ENCODE measurements at places on chromosomes 7 and 10. TPM values are rescaled to one million over a fixed set of nuclear protein-coding genes. Genes with fewer than 3 reads are reported as not detected.

GRCh38 chr10:72540193-72540807 is 85.6 kb downstream of the MICU1 start:
- no peak for DNase-seq

GRCh38 chr10:96850825-96851224 is 18.7 kb downstream of the LCOR start:
- peak; percentile 9 for DNase-seq

C10orf62 gene
- total RNA-seq = not detected

GRCh38 chr10:116948530-116948870 is 56.5 kb downstream of the SHTN1 start:
- no peak for DNase-seq

DNA sequence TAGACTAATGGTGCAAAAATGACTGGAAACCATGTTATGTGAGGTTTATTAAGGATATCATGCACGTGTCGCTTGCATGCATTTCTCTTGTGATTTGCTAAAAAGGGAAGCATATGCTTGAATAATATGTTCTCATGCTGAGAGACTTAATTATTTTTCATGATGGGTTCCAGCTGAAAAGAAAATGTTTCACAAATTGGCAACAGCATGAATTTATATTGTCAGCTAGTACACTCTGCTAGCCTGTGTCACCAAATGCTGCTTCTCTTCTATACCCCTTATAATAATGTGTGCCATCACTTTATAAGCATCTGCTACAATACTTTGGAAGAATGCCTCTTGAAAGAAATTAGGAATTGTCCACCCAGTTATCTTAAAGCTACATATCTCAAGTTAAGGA is 63.0 kb downstream of the GNAI1 start:
- DNase-seq = no peak

GRCh38 chr7:149846436-149847046 is 8.4 kb downstream of the ZNF862 start:
- DNase-seq = no peak

- peak; percentile 62 for DNase-seq
These were observed 3.9 kb upstream of the NRF1 start for GRCh38 chr7:129607471-129608120.

DNA sequence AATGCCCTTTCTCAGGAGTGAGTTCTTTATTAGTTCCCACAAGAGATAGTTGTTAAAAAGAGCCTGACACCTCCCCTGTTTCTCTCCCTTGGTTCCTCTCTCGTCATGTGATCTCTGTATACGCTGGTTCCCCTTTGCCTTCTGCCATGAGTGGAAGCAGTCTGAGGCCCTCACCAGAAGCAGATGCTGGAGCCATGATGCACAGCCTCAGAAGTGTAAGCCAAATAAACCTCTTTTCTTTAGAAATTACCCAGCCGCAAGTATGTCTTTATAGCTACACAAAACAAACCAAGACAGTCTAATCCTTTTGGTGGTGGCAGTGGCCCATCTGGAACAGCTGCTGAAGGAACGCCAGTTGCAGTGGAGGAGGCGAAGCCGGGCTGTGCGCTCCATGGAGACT is 9.3 kb downstream of the DNAJB9 start:
- no peak for DNase-seq

UCMA gene
- total RNA-seq = not detected

HGF gene
- not detected for total RNA-seq

GRCh38 chr7:604001-604883 is 84.6 kb upstream of the PDGFA start:
- peak; percentile 92 for DNase-seq

- DNase-seq = no peak
These were observed 19.7 kb downstream of the UBE3C start for GRCh38 chr7:157158400-157158799.

KIN gene
- 11.7 TPM for total RNA-seq

SORCS3 gene
- total RNA-seq = 0.05 TPM

SYT15B gene
- not detected for total RNA-seq

CLEC5A gene
- total RNA-seq = not detected

DNA sequence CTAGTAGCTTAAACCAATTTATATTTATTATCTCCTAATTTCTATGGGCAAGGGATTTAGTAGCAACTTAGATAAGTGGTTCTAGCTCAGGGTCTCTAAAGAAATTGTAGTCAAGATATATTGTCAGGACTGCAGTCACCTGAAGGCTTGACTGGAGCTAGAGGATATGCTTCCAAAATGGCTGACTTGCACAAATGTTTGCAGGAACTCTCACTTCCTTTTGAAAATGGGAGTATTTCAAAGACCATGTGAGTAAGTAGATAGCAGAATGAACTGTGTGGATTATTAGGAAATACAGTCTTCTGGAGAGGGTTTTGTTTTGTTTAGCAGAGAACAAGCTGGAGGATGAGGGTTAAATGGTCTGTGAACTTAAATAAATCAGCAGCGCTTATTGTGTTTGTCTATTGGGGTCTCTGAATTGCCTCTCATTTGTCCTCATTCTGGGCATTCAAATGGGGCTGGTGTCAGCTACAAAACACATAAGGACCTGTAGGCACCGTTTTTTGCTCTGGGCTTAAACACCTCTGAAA is 524.6 kb downstream of the LRMDA start:
- no peak for DNase-seq

ACTR3C gene
- total RNA-seq = not detected

- DNase-seq = no peak
These were observed 179.9 kb upstream of the TMEM72 start for GRCh38 chr10:44731283-44731682.

- DNase-seq = no peak
These were observed 935 bp downstream of the MMP21 start for GRCh38 chr10:125774581-125775191.

DNA sequence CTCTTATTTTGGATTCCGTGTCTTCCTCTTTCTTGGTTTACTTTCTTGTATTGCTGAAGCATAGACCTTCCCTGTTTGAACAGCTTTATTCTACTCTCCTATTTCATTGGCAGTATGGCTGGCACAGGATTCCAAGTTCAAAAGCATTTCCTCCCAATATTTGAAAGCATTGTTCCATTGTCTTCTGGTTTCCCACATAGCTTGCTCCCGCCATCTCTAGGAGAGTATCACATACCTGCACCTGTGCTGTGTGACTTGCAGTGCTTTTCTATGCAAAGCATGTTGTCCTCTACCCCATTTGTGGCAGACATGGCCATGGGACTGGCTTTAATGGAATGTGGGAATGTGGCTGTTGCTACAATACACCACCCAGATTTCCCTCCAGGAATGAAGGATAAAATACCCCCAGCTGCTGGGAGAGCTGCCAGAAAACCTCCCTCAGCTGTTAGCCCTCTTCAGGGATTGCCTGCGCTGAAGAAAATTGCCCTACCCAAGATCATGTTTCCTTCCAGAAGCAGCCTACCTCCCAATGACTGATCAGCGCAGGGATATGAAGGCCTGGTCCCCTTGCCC is 6.9 kb upstream of the MYOF start:
- no peak for DNase-seq

- DNase-seq = no peak
These were observed 213.0 kb upstream of the SMIM30 start for GRCh38 chr7:113331155-113331898.

GRCh38 chr7:41134300-41135255 is 568.3 kb downstream of the INHBA start:
- DNase-seq = peak; percentile 73

DNA sequence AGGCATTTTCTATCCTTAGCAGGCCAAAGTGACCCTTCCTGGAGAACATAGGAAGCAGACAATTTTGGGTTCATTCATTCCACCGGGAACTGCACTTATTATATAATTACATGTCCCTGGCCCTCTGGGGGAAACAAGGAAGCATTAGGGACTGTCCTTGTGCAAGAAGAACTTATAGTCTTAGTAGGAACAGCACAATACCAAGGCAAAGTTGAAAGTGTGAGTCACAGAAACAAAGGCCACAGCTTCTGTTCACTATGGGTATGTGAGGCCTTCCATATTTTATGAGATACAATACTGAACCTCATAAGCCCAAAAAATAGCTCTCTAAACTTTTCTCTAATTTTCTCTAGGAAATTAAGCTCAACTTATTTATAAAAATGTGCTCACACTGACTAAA is 18.4 kb upstream of the AKR1B10 start:
- DNase-seq = no peak

- no peak for DNase-seq
These were observed 30.3 kb downstream of the GATA3 start for GRCh38 chr10:8084799-8085198.

DNA sequence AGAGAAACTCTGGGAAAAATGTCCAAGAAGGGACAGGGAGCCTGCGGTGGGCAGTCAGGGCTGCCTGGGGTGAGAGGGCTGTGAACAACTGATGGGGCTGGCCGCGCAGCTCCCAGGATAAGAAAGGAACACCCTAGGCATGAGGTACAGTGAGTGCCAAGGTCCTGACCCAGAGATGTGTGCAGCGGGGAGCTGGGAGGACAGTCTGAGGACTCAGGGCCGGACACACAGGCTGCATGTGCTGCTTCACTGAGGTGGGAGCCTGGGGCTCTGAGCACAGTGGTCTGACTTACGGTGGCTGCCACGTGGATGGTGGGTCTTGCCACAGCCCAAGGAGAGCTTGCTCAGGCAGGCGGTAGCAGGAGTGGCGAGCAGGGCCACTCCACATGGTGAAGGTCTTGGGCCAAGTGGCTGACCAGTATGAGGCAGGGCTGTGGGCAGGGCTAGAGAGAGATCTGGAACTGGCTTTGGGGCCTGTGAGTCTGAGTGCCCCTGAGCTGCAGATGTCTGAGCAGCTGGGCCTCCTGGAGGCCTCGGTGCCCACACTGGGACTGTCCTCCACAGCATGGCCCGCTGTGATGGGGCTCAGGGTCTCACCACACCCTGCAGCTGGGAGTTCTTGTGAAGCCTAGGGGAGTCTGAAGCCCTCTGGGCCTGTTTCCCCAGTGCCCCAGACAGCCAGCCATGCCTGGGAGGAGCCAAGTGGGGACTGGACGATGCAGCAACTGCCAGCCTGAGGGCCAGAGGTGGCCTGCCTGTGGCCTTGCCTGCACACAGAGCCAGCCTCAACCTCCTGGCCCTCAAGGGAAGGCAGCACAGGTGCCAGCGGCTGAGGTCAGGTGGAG is 60.3 kb downstream of the RASGEF1A start:
- no peak for DNase-seq

DNA sequence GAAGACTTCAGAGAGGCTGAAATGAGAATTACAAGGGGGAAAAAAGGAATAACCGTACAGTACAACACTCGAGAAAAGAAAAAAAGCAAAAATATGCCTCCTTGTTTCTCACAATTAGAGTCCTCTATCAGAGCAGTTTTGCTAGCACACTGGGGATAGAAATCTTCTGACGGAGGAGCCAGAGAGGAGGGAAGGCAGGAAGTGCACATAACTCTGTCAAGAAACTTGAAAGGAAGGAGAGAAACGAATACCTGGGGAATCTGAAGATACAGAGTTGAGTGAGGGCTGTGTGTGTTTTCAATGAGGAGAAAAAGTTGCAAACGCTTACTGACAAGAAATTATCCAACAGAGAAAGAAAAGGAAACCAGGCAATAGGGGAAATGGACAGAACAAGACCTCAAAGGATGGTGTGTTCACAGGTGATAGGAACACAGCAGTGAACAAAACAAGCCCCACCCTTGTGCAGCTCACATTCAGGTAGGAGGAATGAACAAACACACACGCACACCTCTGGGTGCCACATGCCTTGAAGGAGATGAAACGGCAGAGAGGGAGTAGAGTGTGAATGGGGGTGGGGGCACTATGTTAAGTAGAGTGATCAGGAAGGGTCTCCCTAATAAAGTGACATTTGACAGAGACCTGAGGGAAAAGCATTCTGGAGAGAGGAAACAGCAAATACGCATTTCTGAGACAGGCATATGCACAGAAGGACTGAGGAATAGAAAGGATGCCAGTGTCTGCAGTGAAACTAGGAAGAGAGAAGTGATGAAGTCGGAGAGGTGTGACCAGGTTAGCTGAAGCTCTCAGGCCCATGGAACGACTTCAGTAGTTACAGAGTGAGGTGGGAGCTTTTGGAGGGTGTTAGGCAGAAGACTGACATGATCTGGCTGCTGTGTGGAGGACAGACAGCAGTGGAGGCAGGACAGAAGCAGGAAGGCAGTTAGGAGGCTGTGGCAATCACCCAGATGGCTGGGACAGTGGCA is 46.7 kb upstream of the SPOCK2 start:
- no peak for DNase-seq

All from HT1080 (cell line).